Activated naive CD8-positive, alpha-beta T cell treated with anti-CD3 and anti-CD28 coated beads, Interleukin-2, amount 50 U/mL, for 16 hours (primary cell): ENCODE measurements at places on chromosomes 6 and 20.

GRCh38 chr6:130720076-130720715 lies 107.0 kb upstream of the SMLR1 start:
- no peak for DNase-seq

GRCh38 chr6:89392823-89393222 lies 19.2 kb downstream of the RRAGD start:
- DNase-seq: no peak

DNA sequence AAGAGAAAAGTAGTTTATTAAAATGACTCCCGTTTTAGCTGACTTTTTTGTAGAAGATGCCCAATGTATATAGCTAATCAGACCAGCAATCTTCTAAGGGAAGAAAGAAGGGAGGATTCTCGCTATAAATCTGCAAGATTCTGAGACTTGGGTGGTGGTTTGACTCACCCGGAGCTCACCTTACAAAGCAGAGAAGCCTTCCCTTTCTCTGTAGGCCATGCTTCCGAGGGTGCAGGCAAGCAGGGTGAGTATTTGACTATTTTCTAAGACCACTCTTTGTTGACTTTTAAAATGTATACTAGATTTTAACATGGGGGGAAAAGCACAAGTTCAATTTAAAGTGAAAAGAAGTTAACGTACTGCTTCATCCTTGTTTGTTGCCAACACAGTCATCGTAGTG lies 2.7 kb downstream of the OLIG3 start:
- no peak for DNase-seq

- DNase-seq: no peak
Measured at GRCh38 chr6:132165677-132166076, 214.5 kb upstream of the CCN2 start.

GRCh38 chr6:38498085-38498484 lies 141.6 kb downstream of the BTBD9 start:
- DNase-seq: no peak
